ENCODE measurements at places on chromosomes 4 and X.
A peak's percentile ranks its signal among the peaks of the same experiment; 100 is the strongest.

GRCh38 chr4:15322006-15322405 lies 105.8 kb upstream of the C1QTNF7 start:
- no peak for DNase-seq

- DNase-seq = peak; percentile 46
Observed at GRCh38 chr4:26873391-26874026, 12.9 kb downstream of the STIM2 start.

DNA sequence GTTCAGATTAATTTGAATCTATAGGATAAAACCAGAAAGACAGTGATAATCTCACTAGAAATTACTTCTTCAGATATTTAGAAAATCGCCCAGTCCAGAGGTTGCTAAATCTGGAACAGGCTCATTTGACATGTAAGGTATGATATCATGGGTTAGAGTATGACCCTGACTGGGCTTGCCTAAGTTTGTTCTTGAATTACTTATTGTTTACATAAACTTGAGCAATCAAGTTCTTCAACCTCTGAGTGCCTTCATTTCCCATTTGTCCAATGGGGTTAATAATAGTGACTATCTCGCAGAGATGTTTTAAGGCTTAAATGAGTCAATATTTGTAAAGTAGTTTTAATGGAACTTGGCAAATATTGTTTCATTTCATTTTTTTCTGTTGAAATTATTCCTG lies 1947.6 kb upstream of the IGFBP7 start:
- DNase-seq = no peak

DNA sequence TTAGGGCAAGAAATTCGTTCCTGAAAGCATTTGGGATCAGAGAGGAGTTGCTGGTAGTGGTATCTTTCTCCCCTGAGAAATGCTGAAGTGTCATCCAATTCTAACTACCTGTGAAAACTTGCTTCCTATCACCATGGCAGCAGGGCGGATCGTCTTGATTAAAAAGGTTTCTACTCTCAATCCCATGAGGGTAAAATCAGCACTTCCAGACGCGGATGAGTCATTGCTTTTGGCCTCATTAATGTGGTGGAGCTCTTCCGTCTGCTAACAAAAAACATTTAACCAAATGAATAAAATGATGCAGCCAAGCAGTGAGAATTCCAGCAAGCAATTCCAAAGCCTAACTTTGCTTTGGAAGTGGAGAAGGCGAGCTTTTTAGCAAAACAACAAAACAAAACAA lies 325.6 kb downstream of the CAMK2D start:
- DNase-seq = peak; percentile 35

DNA sequence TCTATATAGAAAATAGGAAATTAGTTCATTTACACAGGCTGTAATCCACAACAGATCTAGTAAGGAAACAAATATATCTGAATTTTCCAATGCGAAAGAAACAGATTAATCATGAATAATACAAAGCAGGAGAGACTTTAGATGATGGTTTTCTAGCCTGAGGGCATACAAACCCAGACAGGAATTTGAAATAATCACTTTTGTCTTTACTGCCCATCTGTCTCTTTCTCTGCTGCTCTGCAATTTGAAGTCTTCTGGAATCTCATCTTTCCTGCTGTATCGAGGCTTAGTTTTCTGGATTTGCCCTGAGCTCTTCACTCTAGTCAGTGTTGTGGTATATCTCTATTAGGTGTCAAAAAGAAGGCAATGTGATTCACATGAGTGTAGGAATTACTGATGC lies 711.8 kb upstream of the FAM241A start:
- no peak for DNase-seq

GRCh38 chr4:145819853-145820181 lies 118.8 kb downstream of the ZNF827 start:
- DNase-seq = no peak

- no peak for DNase-seq
Observed at GRCh38 chrX:17854531-17854930, 6.6 kb downstream of the RAI2 start.

GRCh38 chrX:136291824-136292223 lies 8.9 kb upstream of the ADGRG4 start:
- DNase-seq = no peak

DNA sequence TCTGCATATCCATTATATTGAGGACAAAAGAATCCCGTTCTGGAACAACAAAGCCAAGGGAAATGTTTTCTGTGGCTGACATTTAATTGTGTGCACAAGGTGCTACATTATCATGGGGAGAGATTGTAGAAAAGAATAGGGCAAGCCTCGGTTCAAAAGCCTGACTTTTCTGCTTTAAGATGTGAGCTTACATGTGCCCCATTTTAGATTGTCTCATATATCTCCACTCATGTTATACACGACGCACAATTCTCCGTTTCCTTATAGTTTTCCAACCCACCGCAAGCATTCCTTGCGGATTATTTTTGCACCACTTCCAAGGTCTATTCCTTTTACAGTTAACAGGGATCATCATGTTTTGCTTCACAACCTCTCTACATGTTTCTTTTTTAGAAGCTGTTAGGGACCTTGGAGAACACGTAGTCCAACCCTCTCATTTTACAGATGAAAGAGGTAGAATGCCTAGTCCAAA lies 99.6 kb upstream of the MAML3 start:
- DNase-seq = no peak

DNA sequence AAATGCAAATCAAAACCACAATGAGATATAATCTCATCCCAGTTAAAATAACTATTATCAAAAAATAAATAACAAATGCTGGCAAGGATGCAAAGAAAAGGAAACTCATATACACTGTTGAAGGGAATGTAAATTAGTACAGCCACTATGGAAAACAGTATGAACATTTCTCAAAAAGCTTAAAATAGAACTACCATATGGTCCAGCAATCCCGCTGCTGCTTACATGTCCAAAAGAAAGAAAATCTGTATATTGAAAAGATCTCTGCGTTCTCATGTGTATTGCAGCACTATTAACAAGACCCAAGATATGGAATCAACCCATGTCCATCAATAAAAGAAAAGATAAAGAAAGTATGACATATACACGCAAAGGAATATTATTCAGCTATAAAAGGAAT lies 3.0 kb upstream of the NAP1L2 start:
- DNase-seq = no peak

DNA sequence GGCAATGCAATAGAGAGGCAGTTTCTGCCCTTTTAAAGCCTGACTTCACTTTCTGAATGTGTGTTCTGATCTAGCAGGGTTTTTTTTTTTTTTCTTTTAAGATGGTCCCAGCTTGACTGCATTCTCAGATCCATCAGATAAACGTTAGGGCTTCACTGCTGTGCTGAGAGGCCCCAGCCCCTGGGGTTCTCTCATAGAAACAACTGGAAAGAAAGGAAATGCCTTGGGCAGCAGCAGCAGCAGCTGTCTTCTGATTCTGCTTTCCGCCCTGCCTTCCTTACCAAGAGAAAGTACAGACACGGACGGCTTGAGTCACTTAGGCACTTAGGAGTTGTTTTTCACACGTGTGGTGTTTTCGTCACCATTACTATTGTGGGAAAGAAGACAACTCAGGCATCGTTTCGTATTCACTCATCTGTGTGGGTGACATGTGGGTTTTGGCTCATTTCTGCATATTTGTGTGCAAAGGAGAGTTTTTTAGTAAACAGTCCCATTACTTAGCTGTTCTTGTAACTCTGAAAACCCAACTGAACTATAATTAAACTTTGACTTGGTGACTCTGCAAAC lies 172.0 kb downstream of the PTTG2 start:
- DNase-seq = peak; percentile 61

DNA sequence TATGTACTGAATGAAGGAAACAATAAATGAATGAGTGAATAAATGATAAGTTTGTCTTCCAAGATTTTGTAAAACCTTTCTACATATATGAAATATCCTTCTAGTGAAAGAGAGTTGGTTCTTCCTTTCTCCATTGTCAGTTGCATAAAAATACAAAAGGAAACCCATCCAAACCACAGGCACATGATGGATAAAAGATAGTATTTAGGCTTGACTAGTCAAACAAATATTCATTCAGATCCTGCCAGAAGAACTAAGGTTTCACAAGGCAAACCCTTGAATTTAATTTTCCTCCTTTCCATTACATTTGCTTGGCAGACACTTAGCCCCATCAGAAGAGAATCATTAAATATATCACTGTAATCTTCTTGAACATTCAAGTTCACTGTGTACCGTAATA lies 208.4 kb downstream of the COL25A1 start:
- DNase-seq = no peak

DNA sequence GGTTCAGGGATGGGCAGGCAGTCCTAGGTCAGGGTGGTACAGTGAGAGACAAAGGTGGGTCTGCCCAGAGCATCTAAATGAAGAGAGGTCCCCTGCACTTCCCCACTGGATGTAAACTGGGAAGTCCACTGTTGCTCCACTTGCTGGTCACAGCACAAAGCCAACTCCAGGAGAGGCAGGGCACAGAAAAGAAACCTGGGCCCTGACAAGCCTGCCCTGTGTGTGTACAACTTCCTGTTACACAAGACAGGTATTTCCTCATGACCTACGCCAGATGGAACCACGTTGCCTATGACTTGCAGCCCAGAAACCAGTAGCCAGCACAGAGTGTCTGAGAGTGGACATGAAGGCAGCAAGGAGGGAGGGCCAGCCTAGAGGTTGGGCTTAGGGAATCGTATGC lies 161.8 kb downstream of the SH3KBP1 start:
- DNase-seq = no peak

DNA sequence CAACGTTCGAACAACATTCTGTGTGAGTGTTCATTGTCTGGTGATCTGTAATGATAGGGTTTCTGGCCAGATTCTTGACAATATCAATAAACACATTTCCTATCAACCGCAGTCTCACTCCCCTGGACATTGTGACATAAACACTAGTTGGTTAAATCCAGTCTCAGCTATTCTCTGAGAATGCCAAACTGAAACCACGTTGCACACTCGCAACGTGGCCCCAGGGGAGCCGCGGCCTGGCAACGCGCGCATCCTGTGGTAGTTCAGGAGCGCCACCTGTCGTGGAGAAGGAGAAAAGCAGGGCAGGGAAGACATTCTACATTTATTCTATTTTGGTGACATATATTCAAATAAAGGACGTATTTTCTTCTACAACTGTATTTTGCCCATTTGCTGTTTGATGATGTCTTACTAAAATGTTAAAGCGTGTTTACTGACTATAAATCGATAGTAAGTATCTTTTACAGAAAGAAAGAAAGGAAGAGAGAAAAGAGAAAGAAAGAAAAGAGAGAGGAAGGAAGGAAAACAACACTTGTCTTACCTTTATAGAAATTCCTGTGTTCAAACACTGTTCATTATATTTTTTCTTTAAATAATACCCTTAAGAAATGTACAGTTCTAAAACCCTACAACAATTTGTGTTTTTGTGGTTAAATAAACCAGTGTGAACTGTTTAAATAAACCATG lies 738.3 kb upstream of the FRG1 start:
- peak; percentile 10 for DNase-seq

DNA sequence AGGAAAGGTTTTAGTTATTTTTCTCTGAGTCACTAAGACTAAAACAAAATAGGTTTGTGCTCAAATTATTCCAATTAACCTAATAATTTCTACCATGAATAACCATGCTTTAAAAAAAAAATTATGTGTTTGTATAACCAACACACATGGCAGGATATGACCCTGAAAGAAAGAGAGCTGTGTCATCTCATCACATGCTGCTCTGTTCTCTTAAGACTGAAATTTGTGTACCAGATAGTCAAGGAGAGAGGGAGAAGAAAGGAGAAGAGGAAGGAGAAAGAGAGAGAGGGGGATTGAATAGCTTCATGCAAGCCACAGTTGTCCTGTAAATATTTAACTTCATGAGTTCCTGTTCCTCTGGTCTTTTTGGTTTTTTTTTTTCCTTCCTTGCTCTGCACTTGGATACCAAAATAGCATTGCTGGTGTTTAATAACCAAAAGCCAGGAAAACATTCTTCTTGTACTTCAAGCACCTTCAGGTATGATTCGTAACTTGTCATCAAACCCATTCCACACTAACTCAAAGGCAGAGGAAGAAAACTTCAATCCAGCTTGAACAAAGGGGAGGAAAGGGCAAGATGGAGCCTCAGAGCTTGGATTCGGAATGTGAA lies 6.4 kb upstream of the PROM1 start:
- no peak for DNase-seq

- DNase-seq = no peak
Observed at GRCh38 chr4:7158991-7159390, 33.3 kb upstream of the SORCS2 start.

- no peak for DNase-seq
Observed at GRCh38 chr4:128354205-128354821, 66.7 kb upstream of the PGRMC2 start.

DNA sequence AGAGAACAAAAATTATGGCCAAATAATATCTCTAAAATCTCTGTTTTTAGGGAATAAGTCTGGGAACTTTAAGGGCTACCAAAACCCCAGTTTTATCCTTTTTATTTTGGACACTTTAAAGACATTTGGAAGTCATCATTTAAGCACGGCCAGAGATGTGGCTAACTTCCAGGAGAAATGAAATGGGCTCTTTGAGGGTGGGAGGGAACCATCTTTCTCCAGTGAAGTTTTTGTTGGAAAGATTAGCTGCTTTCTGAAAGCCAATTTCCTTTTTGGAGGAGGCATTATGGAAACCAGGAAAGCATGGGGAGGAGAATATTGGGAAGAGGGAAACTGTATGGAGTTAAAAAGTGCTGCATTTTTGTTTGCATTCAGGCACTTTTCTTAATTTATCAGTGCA lies 4.8 kb downstream of the VSIG1 start:
- DNase-seq = no peak
